ENCODE measurements at places on chromosomes 12 and 14. TPM values are rescaled to one million over a fixed set of nuclear protein-coding genes. Genes with fewer than 3 reads are reported as not detected.
A peak's percentile ranks its signal among the peaks of the same experiment; 100 is the strongest.

DDN gene
- total RNA-seq: 0.10 TPM

LRRC43 gene
- total RNA-seq: not detected

TCL1B gene
- not detected for total RNA-seq

SSPN gene
- not detected for total RNA-seq

LTB4R2 gene
- 21.7 TPM for total RNA-seq

- H3K27ac ChIP-seq: no peak overlapping the region
- DNase-seq: peak; percentile 7
- H3K36me3 ChIP-seq: no peaks in the 10 kb centered on the region
- H3K27me3 ChIP-seq: no peaks in the 10 kb centered on the region
Measured at GRCh38 chr12:44317651-44318126, 481.8 kb downstream of the TMEM117 start.

DNA sequence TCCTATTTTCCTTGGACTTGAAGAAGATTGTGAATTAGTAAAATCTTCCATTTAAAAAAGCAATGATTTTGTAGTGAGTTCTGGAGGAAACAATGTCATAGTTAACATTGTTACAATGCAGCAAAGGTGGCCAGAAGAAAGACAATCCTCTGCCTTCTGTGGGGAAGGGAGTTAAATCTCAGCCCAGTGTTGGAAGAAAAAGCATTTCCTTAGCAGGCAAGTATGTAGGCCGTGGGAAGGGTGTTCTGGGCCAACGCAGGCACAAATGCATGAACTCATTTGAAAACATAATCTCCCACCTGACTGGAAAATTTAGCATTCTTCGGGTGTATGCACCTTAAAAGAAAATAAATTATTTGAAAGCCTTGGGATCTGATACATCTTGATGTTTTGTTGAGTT lies 258.6 kb downstream of the ADAMTS20 start:
- H3K4me1 ChIP-seq: no peaks in the 10 kb centered on the region
- no peak overlapping the region for H3K4me3 ChIP-seq
- H3K27me3 ChIP-seq: peaks cover 2% of the 10 kb centered on the region

DNA sequence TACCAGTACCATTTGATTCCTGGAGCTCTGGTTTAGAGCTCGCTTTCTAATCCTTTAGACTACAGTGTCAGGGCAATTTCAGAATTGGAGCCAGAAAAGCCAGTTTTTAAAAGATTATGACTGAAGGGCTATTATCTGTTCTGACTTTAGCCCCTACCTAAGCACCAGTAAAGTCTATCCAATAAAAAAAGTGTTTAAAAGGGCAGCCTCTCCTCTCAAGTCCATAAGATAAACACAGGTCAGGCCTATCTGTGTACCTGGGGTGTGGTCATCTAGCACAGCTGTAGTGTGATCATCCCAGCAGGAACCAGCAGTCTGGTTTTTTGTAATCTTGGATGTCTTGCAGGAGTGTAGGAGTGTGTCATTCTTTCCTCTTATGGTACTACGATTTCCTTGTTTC lies 6.6 kb downstream of the APPL2 start:
- H3K4me1 ChIP-seq: peaks cover 61% of the 10 kb centered on the region
- H3K36me3 ChIP-seq: peaks cover 35% of the 10 kb centered on the region
- DNase-seq: no peak
- H3K27me3 ChIP-seq: no peaks in the 10 kb centered on the region

DNA sequence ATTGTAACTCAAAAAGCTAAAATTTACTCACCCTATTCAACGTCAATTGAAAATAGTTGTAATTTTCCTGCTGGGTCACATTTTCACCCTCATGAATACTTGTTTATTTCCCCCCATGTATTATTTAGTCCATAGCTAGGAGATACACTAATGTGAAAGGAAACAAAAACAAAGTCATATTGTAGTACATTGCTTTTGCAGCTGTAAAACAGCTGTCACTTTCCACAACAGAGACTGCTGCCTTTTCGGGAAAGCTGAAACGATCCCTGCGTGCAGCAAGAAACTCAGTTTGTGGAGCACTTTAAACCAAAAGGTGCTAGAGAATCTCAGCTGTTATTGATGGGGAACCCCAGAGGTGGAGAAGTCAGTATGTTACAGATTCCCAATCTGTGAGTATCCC lies 4.3 kb downstream of the RACGAP1 start:
- no peaks in the 10 kb centered on the region for H3K27me3 ChIP-seq
- peaks cover 42% of the 10 kb centered on the region for H3K36me3 ChIP-seq
- peaks cover 53% of the 10 kb centered on the region for H3K4me1 ChIP-seq
- H3K27ac ChIP-seq: no peak overlapping the region
- no peak overlapping the region for H3K4me3 ChIP-seq

DNA sequence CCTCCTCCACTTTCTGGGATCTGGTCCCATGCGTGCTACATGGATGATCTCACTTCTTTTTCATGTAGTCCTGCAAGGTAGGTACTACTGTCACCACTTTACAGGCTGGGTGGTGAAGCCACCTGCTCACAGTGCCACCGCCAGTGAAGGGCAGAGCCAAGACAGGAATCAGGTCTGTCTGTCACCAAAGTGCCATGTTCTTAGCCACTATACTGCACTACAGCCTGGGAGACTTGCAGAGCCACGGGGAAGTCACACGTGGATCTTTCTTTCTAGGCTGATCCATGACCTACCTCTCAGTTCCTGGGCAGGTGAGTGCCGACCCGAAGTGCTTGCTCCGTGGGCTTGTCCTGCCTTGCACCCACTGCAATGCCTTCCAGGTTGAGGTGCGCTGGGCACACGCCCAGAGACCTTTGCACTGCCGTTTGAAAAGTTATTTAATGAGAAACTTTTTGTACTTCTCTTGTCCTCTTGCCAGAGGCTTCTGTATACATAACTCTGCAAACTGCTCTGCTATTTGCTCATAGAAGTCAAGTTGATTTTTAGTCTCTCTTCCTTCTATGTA lies 19.7 kb upstream of the CLMN start:
- H3K4me1 ChIP-seq: no peaks in the 10 kb centered on the region
- no peak overlapping the region for H3K27ac ChIP-seq
- DNase-seq: no peak
- no peaks in the 10 kb centered on the region for H3K36me3 ChIP-seq
- H3K27me3 ChIP-seq: peaks cover 10% of the 10 kb centered on the region
- H3K4me3 ChIP-seq: no peak overlapping the region

DNA sequence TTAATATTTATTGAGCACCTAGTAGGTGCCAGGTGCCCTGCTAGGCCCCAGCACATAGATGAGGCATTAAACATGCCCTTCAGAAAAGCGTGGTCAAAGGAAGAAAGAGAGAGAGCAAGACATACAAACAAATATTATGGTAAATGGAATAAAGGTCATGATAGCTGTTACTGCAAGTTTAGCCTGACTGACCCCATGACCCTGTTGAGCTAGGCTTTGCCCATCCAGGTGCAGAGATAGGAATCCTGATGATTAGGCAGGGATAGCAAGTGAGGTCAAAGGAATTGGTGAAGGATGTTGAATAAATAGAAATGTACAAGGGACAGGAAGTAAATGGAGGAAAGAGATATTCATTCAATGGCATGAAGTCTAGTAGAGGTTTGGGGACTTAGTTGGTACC lies 33.4 kb upstream of the SLC15A5 start:
- H3K27me3 ChIP-seq: no peaks in the 10 kb centered on the region
- no peak overlapping the region for H3K27ac ChIP-seq
- H3K4me3 ChIP-seq: no peak overlapping the region

DNA sequence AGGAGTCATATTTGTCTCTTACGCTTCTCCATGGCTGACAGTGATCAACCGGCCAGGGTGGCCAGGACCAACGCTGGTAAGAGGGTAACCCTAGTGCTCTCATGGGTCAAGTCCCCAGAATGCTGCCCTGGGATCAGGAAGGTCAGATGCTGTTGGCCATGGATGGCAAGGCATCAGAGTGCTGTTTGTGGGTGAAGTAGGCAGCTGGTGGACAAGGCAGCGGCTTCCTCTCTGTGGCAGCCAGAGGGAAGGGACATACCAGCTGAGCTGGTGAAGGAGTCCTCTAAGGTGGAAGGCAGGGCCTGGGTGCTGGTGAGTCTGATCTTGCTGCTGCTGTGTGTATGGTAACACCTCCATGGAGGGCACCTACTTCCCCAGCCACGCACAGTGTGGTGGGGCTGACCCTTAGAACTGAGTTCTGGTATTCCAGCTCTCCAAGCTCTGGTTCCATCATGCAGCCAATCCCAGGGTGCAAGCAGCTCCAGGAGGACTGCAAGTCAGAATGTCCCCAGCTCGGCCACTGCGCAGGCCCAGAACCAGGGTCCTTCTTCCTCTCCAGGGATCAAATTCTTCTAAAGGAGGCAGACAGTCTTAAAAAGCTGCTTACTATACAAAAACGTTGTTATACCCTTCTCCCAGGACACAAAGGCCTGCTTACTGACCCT lies 13.4 kb upstream of the SMOC1 start:
- no peaks in the 10 kb centered on the region for H3K4me1 ChIP-seq
- H3K27me3 ChIP-seq: peaks cover 6% of the 10 kb centered on the region
- no peaks in the 10 kb centered on the region for H3K36me3 ChIP-seq
- no peak for DNase-seq
- H3K27ac ChIP-seq: no peak overlapping the region

DNA sequence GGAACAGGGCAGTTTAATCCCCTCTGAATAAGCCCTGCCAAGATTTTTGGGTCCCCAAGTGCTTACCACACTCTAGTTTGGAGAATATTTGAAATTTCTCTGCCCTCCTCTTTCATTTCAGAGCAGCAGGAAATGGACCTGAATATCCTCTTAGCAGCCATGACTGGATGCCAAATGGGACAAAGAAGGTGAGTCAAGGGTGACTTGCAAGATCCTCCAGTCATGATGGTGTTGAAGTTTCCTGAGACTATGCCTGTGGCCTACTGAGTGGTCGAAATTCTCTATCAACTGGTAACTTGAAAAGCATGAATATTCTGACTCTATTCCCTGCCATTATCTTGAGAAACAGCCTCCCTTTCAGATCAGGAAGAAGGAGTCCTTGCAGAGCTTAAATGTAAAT lies 1674.7 kb upstream of the SEL1L start:
- no peaks in the 10 kb centered on the region for H3K36me3 ChIP-seq
- no peaks in the 10 kb centered on the region for H3K4me1 ChIP-seq
- DNase-seq: no peak
- no peaks in the 10 kb centered on the region for H3K27me3 ChIP-seq
- H3K27ac ChIP-seq: no peak overlapping the region

Data from activated CD4-positive, alpha-beta T cell treated with anti-CD3 and anti-CD28 coated beads, Interleukin-2, amount 10 ng/mL, durations not matched to agents 7 days and 5 days (primary cell).